RPMI7951 (cell line): ENCODE measurements at places on chromosomes 12 and 14. TPM values are rescaled to one million over a fixed set of nuclear protein-coding genes. Genes with fewer than 3 reads are reported as not detected.

Gene EIF2S3B
- 0.29 and 0.36 TPM in 2 replicates for total RNA-seq

Gene NTS
- total RNA-seq: not detected in 2 replicates

Gene ASB2
- 0.36 and 0.78 TPM in 2 replicates for total RNA-seq

Gene CATSPERB
- not detected in 2 replicates for total RNA-seq

Gene C12orf54
- total RNA-seq: not detected in 2 replicates

Gene ACOT6
- not detected in 2 replicates for total RNA-seq

Gene CEBPE
- not detected in 2 replicates for total RNA-seq

- no peak for DNase-seq
These were observed 3.1 kb downstream of the GALC start for GRCh38 chr14:87989956-87990299.

DNA sequence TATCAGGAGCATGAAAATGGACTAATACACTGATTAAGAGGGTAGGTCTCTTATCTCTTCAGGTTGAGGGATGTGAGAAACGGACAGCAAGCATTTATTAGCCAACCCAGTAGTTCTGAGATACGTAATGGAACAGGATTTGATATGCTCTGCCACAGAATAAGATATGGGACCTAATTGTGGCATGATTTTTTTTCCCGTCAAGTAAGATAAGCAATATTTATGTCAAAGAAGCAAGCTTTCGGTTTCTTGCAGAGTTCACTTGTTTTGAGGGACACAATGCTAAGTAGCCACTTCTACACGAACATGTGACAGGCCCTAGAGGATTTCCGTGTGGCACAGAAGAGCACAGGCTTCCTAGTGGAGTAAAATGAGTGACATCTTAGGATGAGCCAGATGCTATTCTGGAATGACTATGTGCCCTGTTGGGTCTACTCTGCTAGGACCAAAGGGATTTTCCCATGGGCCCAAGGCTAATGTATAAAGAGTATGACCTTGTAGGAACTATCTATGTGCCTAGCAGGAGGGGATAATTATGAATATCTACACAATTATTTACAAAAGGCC lies 57.9 kb downstream of the SLC38A1 start:
- no peak for DNase-seq

GRCh38 chr14:78314484-78314883 lies 144.3 kb downstream of the NRXN3 start:
- no peak for DNase-seq

- DNase-seq: no peak
These were observed 14.3 kb downstream of the CHGA start for GRCh38 chr14:92937051-92937937.

GRCh38 chr14:94461526-94462218 lies 9.1 kb upstream of the SERPINA11 start:
- DNase-seq: no peak

GRCh38 chr12:32198555-32198954 lies 91.9 kb downstream of the BICD1 start:
- peak; percentile 56 for DNase-seq

DNA sequence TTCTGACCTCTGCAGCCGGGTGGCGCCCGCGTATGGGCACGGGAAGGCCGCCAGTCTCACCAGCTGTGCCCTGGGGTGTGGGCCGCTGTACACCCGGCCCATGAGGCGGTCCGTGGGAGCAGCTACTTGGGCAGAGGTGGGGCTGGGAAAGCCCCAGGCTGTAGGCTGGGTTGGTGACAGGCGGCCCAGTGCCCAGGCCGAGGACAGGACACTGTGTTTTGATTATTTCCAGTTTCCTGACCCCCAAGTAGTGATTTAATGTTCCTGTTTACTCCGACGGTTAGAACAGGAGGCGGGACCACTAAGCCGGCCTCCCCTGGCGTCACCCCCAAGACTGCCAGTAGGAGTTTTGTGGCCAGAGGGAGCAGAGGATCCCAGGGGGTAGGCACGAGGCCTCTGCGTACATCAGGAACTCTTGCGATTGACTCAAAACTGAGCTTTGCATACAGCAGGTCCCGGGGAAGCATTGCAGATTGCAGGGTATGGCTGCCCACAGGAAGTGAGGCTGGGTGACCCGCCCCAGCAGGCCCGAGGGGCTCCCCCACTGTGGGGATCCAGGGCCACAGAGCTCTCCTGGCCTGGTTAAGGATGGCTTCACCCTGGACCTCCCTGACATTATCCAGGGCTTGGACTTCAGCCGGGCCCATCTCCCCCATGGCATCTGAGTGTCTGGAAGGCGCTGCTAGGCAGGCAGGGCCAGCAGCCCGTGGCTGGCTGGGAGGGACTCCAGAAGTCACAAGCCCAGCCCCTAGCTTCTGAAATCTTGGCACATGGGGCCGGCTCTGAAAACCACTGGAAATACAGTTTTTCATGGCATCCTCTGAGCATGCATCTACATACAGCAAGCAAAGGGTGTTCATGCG lies 42.5 kb upstream of the DIO3 start:
- no peak for DNase-seq

- no peak for DNase-seq
These were observed 12.2 kb downstream of the TBX3 start for GRCh38 chr12:114671443-114672411.

GRCh38 chr12:24195063-24195462 lies 245.6 kb upstream of the SOX5 start:
- no peak for DNase-seq

GRCh38 chr12:80217011-80217535 lies 117.7 kb downstream of the OTOGL start:
- DNase-seq: no peak

DNA sequence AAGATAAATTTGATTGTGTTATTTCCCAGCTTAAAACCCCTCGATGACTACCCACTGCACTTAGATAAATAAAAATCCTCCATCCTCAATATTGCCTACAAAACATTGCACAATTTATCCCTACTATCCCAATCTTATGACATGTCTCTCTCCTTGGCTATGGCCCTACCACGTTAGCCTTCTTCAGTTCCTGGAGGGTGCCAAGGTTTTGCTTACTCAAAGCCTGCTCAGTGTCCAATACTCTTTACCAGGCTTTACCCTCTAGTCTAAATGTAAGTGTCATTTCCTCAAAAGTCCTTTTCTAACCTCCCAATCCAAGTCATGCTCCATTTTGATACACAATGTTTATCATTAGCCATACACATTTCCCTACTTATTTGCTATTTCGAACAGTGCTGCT lies 35.0 kb upstream of the PPM1A start:
- DNase-seq: no peak

DNA sequence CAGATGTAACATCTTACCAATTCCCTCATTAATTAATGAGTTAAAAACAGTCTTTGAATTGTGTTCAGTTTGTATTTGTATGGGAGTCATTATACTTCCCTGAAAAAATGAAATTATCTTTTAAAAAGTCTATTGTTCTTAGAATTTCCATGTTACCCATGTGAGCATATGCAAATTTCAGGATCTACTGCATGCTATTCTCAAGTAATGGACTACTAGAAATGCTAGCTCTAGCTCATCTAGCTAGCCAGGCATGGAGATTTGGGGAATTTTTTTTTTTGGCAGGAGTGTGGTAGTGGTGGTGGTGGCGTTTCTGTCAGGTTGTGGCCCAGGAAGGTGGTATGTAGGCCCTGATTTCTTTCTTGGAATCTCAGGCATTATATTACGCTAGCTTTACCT lies 218.4 kb downstream of the AEBP2 start:
- no peak for DNase-seq

GRCh38 chr12:67042697-67043131 lies 226.4 kb upstream of the CAND1 start:
- DNase-seq: no peak

GRCh38 chr12:83015390-83016217 lies 328.9 kb downstream of the TMTC2 start:
- peak; percentile 56 for DNase-seq

DNA sequence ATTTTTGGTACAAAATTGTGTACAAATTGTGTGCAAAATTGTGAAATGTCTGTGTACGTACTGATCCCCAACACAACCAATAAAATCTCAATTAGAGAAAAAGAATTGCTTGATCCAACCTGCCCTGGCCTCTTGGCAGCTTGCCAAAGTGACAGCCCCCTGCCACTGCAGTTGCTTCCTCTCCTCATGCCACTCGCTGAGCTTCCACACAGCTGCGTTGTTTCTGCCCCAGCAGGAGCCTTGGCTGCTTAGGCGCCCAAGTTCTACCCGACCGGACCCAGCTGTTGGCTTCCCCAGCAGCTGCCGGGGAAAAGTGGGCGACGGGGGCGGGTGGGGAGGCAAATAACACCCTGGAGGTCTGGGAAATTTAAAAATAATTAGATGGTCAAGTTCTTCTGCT lies 171.8 kb upstream of the ATF7IP start:
- DNase-seq: no peak

- DNase-seq: no peak
These were observed 17.7 kb upstream of the TDG start for GRCh38 chr12:103947871-103948555.

- DNase-seq: no peak
These were observed 6.2 kb downstream of the CRADD start for GRCh38 chr12:93683410-93683809.
